ENCODE measurements at places on chromosomes 7 and 10.
A peak's percentile ranks its signal among the peaks of the same experiment; 100 is the strongest.

GRCh38 chr7:39414224-39415035, 151.8 kb upstream of the YAE1 start:
- DNase-seq: no peak

- DNase-seq: no peak
Measured at GRCh38 chr10:7492660-7493046, 81.8 kb upstream of the SFMBT2 start.

- no peak for DNase-seq
Measured at GRCh38 chr10:83492004-83492403, 647.3 kb upstream of the GHITM start.

DNA sequence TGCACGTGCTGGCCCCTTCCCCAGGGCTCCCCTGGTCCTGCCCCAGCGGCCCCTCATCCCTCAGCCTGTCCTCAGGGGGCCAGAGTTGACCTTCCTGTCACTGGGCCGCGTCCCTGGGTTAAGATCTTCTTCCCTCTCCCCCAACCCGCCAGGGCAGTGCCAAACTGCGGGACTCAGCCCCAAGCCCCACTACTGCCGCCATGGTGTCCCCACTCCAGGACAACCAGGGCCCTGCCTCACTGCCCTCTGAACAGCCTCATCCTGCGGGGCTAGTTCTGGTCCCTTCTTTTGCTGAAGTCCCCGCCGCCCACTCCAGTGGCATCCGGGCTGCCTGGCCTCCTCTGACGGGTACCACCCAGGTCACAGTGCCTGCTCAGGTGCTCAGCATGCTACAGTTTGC, 37.5 kb downstream of the UNCX start:
- DNase-seq: no peak

- no peak for DNase-seq
Measured at GRCh38 chr10:2935647-2936386, 131.5 kb upstream of the PFKP start.

DNA sequence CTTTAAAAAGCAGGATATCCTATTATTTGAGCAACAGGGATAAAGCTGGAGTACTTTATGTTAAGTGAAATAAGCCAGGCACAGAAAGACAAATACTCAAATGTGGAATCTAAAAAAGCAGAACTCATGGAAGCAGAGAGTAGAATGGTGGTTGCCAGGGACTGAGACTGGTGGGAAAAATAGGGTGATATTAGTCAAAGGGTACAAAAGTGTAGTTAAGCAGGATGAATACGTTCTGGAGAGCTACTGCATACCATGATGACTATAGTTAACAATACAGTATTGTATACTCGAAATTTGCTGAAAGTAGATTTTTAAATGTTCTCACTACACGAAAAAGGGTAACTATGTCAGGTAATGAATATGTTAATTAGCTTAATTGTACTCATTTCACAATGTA, 125.5 kb upstream of the VSTM2A start:
- no peak for DNase-seq

DNA sequence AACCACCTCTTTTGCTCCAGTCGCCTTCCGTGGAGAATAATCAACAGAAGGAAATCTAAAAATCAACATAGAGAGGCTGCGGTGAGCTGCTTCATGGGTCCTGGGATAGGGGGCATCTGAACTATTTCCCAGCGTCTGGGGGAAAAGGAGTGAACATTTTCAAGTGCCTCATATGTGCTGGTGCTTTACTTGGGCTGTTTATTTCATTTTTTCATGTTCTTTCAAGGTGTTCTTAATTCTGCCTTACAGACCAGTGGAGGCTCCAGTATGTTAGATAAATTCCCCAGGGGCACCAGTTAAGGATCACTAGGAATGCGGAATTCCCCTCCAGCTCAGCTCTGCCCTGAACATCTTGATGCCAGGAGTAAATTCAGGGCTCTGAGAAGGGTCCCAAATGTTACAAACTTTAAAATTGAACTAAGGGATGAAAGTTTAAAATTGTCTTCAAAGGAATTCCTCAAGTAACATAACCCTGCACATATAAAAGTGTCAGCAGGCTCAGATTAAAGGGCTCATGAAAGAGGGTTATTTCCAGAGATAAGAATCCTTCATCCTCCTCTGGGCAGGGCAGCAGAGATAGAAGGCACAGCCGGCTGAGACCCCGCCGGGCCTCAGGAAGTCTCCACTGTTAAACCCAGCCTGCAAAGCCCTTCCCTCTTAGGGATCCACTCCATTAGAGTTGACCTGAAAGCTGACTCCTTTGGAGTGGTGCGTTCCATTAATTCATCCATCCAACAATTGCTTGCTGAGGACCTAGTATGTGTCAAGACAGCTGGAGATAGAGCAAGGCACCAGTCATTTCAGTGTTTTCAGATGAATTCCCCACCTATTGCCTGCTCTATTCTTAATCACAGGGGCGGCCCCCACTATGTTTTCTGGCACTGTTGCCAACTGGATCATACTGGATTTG, 345.8 kb downstream of the KCNMA1 start:
- DNase-seq: no peak

GRCh38 chr10:120285408-120285807, 171.6 kb upstream of the PLPP4 start:
- no peak for DNase-seq

- DNase-seq: no peak
Measured at GRCh38 chr7:117612637-117613036, 132.8 kb downstream of the CFTR start.

GRCh38 chr7:138595454-138595853, 105.7 kb downstream of the SVOPL start:
- no peak for DNase-seq

DNA sequence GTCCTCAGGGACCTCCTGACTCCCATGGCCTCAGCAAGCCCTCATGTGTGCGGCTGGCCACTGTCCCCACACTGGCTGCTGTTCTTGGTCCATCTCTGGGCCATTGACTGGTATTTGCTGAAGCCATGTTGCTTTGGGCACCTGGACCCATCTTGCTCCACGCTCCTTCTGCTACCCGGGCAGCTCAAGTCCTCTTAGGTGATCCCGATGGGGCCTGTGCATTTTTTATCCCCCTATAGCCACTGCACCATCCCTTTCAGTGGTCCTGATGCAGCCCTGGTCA, 16.7 kb downstream of the RAMP3 start:
- no peak for DNase-seq

GRCh38 chr10:6721480-6721879, 141.4 kb upstream of the PRKCQ start:
- peak; percentile 71 for DNase-seq

- DNase-seq: no peak
Measured at GRCh38 chr7:38830826-38831225, 78.2 kb downstream of the VPS41 start.

- peak; percentile 40 for DNase-seq
Measured at GRCh38 chr10:106380706-106381105, 783.8 kb downstream of the SORCS1 start.

DNA sequence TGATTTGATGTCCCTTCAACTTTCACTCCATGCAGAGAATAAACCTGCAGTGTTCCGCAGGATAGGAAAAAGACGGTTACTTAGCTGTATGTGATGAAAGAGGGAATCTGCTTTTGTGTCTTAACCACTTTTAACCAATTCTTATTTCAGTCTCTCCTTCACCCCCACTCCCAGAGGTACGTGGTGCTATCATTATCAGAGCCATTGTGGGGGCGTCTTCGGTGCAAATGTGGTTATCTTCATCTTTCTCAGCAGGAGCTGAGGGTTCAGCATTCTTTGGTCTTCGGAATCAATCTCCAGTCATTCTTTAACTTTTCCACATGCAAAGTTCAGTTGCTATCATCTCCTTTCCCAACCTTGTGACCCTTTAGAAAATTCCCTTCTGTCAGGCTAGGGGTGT, 219.9 kb upstream of the LYZL1 start:
- DNase-seq: no peak

DNA sequence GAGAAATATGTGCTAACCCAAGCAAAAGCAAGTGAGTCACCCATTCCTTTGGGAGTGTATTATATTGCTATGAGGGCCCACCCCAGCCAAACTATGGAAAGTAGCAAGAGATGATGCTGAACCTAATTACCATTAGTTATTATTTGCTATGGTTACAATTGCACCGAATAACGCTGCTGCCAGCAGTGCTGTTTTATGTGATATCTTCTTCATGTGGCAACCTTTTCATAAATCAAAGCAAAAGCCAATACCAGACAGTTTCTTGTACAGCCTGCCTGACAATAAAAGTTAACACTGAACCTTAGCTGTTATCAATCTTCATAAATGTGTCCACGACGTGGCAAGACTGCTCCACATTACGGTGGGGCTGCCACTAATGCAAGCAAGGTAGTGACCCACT, 241.7 kb upstream of the PLXNA4 start:
- no peak for DNase-seq

GRCh38 chr10:12091421-12091820, 22.7 kb downstream of the DHTKD1 start:
- DNase-seq: no peak

DNA sequence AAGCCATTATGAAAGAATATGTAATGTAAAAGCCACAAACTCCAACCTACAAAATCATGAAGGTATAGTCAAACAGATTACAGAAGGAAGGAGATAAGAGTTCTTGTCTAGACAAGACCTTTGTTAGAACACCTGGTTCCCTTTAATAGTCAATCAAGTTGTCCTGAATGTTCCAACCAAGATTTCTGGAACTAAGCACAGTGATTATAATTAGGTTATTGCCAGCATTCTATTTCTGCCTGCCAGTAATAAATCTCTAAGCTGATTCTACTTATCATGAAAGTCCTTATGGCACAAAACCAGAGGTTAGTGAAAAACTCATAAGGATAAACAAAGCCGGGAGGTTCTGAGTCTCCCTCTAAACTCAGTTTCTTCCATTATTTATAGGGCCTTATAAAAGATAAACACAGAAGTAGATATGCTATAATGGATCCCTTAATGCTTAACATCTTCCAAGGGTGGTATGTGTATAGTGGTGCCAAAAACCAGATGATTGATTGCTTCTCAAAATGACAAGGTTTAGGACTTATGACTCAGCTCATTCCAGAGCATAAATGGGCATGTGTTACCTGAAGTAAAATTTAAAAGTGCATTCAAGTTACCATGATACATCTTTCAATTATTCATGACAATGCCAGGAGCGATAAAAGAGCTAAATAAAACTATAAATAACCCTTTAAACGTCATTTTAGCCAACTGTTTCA, 237.2 kb downstream of the CSTF2T start:
- no peak for DNase-seq

DNA sequence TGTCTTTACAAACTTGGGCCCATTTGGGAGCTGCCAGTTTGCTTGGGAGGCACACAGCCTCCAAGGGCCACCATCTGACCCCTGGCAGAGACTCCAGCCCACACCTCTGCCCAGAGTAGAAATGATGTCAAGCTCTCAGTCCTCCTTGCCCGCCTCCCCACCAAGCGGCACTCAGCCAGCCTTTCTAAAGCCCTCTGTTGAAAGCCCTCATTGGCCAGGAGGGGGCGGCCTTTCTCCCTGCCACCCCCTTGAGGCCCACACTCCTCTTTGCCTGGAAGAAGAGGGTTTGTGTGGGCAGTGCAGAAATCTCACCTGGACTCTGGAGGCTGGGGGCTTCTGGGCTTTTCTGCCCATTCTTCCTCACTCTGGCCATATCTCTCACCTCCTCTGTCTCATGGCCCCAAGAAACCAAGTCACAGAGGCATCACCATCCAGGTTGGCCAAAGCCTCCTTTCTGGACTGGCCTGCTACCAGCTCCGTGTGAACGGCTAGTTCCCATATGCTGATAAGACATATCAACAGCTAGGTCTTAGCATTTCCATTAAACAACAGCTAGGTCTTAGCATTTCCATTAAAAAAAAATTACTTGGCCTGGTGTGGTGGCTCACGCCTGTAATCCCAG, 36.1 kb downstream of the UBTD1 start:
- no peak for DNase-seq

DNA sequence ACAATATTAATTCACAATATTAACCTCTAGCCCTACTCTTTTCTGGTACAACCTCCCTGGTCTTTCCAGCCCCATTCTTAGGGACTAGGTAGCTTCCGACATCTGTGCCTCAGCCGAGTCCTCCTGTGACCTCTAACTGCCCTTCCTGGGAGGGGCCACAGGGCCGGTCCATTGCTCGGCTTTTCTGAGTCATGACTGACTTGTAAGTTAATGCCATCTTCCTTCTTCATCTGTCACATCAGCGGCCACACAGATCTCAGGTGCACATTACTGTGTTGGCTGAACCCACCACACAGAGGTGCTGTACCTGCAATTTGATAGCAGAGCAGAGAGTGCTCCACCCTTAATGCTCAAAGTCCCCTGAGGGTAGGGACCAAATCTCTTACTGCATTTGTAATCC, 4.1 kb upstream of the CPA4 start:
- no peak for DNase-seq

DNA sequence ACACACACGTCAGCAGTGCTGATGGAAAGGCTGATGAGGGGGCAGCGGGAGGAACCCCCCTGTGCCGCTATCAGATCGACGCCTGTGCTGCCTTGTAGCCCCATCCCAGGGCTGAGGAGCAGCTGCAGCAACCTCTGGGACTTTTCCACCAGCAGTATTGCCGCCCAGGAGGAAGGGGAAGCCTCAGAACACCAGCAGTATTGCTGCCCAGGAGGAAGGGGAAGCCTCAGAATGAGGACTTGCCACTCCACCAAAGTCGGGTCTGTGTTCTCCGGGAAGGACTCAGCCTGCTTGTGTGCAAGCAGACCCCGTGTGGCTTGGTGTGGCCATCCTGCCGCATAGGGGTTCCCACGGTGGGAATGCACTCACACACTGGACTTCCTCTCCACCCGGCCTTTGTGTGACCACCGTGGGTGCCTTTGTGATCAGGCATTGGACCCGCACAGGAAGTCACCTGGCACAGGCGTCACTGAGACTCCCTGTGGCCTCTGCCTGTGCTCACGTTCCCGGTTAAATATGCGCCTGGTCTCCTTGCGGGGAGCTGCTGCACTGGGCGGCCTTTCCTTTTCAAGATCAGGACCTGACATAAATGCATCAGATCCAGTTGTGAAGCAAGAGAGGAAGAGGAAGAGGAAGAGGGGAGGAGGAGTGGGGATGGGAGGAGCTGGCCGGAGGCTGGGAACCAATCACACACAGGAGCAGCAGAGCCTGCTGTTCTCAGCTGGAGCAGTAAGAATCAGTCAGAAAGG, 248.5 kb downstream of the DNAJB6 start:
- no peak for DNase-seq

DNA sequence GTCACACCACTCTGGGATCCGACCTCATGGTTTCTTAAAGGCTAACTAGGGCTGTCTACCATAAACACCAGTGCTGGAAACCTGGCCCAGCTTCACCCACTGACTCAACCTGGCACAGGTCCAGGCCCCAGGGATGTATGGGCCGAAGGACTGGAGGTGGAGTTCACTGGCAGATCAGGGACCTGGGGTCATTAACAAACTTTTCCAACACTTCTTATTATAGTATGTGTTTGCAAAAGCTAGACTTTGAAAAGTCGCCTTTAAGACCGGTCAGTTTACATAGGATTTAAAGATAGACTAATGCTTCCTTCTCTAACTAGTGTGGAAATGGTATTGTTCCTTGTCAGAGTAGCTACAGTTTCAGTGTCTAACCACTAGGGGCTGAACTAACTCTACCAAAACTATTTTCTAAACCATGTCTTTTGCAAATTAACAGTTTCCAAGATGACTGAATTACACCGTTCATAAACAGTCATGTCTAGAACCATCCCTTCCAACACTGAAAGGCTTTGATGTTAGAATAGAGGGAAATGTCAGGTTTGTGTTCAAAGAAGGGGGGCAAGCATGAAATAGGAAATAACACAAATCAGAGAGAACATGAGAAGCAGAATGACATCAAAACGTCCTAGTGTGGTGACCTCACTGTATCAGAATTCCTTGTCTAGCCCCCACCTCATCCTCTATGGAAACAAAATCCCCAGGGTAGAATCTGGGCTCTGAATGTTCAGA, 29.7 kb downstream of the STN1 start:
- DNase-seq: peak; percentile 56

- DNase-seq: no peak
Measured at GRCh38 chr10:124035928-124036558, 57.4 kb downstream of the CHST15 start.

Measured in HS-5 (cell line).